Stimulated activated memory B cell treated with anti-CD40 and anti-IgM and Interleukin-4, amounts not matched to agents 10 μg/mL and 1 μg/mL and 100 μg/mL, for 72 hours (primary cell): ENCODE measurements at places on chromosomes 16 and 17.

DNA sequence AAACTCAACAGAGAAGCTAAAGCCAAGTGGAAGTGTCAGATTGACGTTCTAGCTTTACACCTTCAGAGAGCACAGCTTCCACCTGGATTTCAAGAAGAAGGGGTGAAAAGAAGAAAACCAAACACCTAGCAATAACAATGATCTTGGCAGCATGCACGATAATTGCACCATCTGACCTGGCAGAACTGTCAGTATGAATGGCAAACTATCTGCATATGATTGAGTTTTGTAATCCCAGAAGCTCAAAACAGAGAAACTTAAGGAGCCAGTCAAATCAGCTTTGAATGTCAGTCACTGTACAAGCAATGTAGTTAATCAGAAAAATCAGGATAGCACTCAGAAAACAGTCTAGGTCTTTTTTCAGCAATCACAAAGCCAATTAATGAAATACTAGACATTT lies 427.1 kb downstream of the ZFHX3 start:
- H3K4me1 ChIP-seq: no peaks in the 10 kb centered on the region
- no peaks in the 10 kb centered on the region for H3K27me3 ChIP-seq
- H3K27ac ChIP-seq: no peak overlapping the region
- no peak overlapping the region for H3K4me3 ChIP-seq
- ATAC-seq: no peak
- H3K36me3 ChIP-seq: peaks cover 6% of the 10 kb centered on the region

- peaks cover 94% of the 10 kb centered on the region for H3K27me3 ChIP-seq
- ATAC-seq: no peak
- H3K36me3 ChIP-seq: no peaks in the 10 kb centered on the region
- H3K4me3 ChIP-seq: no peak overlapping the region
- H3K4me1 ChIP-seq: peaks cover 29% of the 10 kb centered on the region
These were observed 39.7 kb downstream of the SRCIN1 start for GRCh38 chr17:38565853-38566665.

- no peaks in the 10 kb centered on the region for H3K36me3 ChIP-seq
- H3K27ac ChIP-seq: no peak overlapping the region
- H3K4me1 ChIP-seq: peaks cover 14% of the 10 kb centered on the region
- peaks cover 18% of the 10 kb centered on the region for H3K27me3 ChIP-seq
- no peak for ATAC-seq
These were observed 46.7 kb downstream of the SCNN1B start for GRCh38 chr16:23348579-23349469.

- H3K27me3 ChIP-seq: peaks cover 84% of the 10 kb centered on the region
- H3K4me1 ChIP-seq: peaks cover 18% of the 10 kb centered on the region
- H3K36me3 ChIP-seq: no peaks in the 10 kb centered on the region
- H3K27ac ChIP-seq: no peak overlapping the region
- no peak overlapping the region for H3K4me3 ChIP-seq
- ATAC-seq: peak; percentile 29
These were observed 4.0 kb downstream of the C1QTNF1 start for GRCh38 chr17:79027925-79028491.

GRCh38 chr16:19696328-19696727 lies 21.7 kb downstream of the KNOP1 start:
- peaks cover 70% of the 10 kb centered on the region for H3K36me3 ChIP-seq
- no peak overlapping the region for H3K27ac ChIP-seq
- H3K4me1 ChIP-seq: peaks cover 9% of the 10 kb centered on the region
- ATAC-seq: no peak
- H3K4me3 ChIP-seq: no peak overlapping the region

- peak overlapping the region; percentile 75 for H3K27ac ChIP-seq
- peaks cover 47% of the 10 kb centered on the region for H3K4me1 ChIP-seq
- peak overlapping the region; percentile 94 for H3K4me3 ChIP-seq
- no peaks in the 10 kb centered on the region for H3K27me3 ChIP-seq
- peaks cover 13% of the 10 kb centered on the region for H3K36me3 ChIP-seq
These were observed 596 bp downstream of the MSL1 start for GRCh38 chr17:40122136-40122998.

DNA sequence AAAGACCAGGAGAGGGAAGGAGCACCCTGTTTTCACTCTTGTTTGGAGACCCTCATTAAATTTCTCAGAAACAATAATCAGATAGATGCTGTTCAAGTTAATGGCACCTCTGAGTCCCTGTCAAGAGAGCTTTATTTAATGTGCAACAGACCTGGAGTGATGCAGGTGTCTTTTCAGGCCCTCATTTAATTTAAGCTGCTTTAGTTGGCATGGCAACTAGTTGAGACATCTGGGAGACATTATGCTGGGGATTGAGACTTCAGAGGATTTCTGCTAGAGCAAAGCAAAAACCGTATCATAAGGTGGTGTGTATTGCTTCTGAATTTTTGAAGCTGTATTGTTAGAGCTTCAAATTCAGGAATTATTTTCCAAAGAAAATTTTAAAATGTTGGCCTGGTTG lies 108.5 kb downstream of the NLK start:
- H3K27me3 ChIP-seq: no peaks in the 10 kb centered on the region
- no peak overlapping the region for H3K4me3 ChIP-seq
- ATAC-seq: no peak
- H3K4me1 ChIP-seq: no peaks in the 10 kb centered on the region
- H3K27ac ChIP-seq: no peak overlapping the region

GRCh38 chr17:83100853-83101391 lies 21.5 kb downstream of the METRNL start:
- peak; percentile 78 for ATAC-seq
- H3K4me1 ChIP-seq: peaks cover 44% of the 10 kb centered on the region
- peak overlapping the region; percentile 64 for H3K27ac ChIP-seq
- H3K4me3 ChIP-seq: peak overlapping the region; percentile 35

DNA sequence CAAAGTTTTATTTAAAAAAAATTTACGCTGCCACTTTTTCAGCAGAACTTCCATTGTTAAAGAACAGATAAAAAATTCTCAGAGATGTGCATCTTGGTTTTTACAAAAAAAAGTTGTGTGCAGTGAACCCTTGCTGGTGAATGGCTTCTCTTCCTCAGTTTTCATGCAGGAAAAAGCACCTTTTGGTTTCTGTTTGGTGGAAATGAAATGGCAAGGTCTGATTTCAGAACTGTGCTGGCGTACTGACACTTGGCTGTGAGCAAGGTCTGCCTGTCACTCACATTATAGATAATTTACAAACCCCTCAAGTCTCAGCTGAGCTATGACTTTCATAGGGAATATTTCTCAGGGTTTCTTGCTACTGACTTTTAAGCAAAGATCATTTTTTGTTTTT lies 5.7 kb upstream of the SALL1 start:
- no peak for ATAC-seq
- no peak overlapping the region for H3K27ac ChIP-seq
- H3K4me1 ChIP-seq: no peaks in the 10 kb centered on the region
- H3K4me3 ChIP-seq: no peak overlapping the region
- peaks cover 10% of the 10 kb centered on the region for H3K36me3 ChIP-seq
- H3K27me3 ChIP-seq: peaks cover 62% of the 10 kb centered on the region

GRCh38 chr17:962670-963069 lies 16.9 kb downstream of the NXN start:
- no peak overlapping the region for H3K4me3 ChIP-seq
- no peaks in the 10 kb centered on the region for H3K4me1 ChIP-seq
- no peaks in the 10 kb centered on the region for H3K36me3 ChIP-seq
- H3K27ac ChIP-seq: no peak overlapping the region

GRCh38 chr17:11511696-11512095 lies 86.6 kb upstream of the DNAH9 start:
- H3K27me3 ChIP-seq: no peaks in the 10 kb centered on the region
- H3K36me3 ChIP-seq: no peaks in the 10 kb centered on the region
- H3K4me3 ChIP-seq: no peak overlapping the region

- H3K4me3 ChIP-seq: no peak overlapping the region
- no peak overlapping the region for H3K27ac ChIP-seq
- H3K36me3 ChIP-seq: no peaks in the 10 kb centered on the region
- no peaks in the 10 kb centered on the region for H3K27me3 ChIP-seq
These were observed 296.7 kb upstream of the IRX5 start for GRCh38 chr16:54633943-54634362.

- ATAC-seq: no peak
- H3K4me3 ChIP-seq: no peak overlapping the region
- H3K27me3 ChIP-seq: no peaks in the 10 kb centered on the region
- H3K4me1 ChIP-seq: peaks cover 18% of the 10 kb centered on the region
- no peaks in the 10 kb centered on the region for H3K36me3 ChIP-seq
These were observed 38.7 kb upstream of the FOXJ1 start for GRCh38 chr17:76179496-76180467.

DNA sequence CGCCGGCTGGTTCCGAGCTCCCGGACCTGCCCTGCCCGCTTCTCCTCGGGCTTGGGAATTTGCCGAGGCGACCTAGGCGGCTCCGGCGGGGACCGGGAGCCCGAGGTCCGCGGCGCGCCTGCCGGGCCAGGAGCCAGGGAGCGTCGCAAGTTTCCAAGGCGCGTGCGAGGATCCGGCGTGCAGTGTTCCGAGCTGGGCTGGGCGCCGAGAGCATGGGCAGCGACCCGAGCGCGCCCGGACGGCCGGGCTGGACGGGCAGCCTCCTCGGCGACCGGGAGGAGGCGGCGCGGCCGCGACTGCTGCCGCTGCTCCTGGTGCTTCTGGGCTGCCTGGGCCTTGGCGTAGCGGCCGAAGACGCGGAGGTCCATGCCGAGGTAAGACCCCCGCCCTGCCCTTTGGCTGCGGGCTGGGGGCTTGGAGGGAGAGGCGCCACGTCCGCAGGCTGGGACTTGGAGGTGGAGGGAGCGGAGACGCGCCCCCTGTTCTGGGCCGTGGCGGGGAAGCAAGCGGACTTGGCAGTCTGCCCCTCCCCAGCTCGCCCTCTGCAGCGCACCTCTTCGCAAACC lies 668 bp downstream of the MMP15 start:
- H3K4me1 ChIP-seq: peaks cover 9% of the 10 kb centered on the region
- H3K27ac ChIP-seq: no peak overlapping the region
- H3K36me3 ChIP-seq: no peaks in the 10 kb centered on the region
- H3K27me3 ChIP-seq: peaks cover 29% of the 10 kb centered on the region
- peak overlapping the region; percentile 45 for H3K4me3 ChIP-seq

GRCh38 chr17:64028874-64029464 lies 8.5 kb upstream of the ICAM2 start:
- peak; percentile 71 for ATAC-seq
- no peak overlapping the region for H3K4me3 ChIP-seq
- H3K4me1 ChIP-seq: peaks cover 11% of the 10 kb centered on the region
- H3K36me3 ChIP-seq: no peaks in the 10 kb centered on the region
- H3K27ac ChIP-seq: no peak overlapping the region

DNA sequence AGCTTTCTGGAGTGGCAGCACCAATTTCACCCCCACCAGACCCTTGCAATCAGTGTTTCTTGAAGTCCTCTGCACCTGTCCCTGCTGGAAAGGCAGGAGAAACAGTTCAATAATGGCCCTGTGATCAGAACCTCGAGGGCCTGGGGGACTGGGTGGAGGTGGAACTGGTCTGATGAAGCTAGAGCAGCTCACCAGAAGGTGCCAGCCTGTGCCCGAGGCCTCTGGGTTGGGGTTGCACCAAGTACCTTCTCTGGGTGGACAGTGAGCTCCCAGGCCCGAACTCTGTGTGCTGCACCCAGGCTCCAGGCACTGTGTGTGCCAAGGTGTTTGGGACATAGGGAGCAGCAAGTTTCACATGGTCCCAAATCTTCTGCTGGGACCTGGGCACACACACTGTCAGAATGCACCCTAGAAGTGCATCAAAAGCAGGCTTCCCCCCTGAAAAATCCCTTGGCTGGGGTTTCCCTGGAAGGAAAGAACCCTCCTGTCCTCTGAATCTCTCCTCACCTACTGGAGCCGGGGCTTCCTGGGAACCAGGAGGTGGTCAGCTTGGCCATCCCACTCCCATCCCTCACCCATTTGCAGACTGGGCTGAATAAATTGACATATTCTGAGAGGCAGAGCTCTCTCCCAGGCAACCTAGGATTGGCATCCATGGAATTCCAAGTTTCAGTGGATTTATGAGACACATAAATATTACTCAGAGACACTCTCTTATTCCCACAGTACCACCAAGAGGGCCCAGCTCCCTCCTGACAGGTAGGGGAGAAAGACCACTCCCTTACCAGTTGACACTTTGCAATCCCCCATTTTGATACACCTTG lies 17.4 kb downstream of the CD300LG start:
- H3K27me3 ChIP-seq: peaks cover 59% of the 10 kb centered on the region
- no peak overlapping the region for H3K27ac ChIP-seq
- no peaks in the 10 kb centered on the region for H3K36me3 ChIP-seq
- no peak for ATAC-seq
- no peak overlapping the region for H3K4me3 ChIP-seq

DNA sequence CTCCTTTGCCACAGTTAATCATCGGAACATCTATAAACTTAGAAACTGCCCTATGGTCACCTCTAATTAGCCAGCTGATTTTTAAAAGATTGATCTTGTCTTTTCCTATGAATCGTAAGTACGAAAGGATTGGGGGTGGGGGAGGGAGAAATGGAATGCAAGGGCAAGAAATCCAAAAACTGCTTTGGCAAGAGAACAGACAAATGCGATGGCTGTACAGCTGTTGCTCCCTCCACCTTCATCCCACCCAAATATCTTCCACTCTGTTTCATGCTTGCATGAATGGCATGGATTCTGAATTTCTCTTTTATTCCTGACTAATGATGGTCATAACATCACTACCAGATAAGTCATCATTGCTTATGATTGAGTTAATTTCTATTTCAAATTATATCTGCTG lies 165.7 kb downstream of the STX8 start:
- H3K4me1 ChIP-seq: peaks cover under 1% of the 10 kb centered on the region
- no peaks in the 10 kb centered on the region for H3K27me3 ChIP-seq
- no peak for ATAC-seq
- peaks cover 15% of the 10 kb centered on the region for H3K36me3 ChIP-seq
- no peak overlapping the region for H3K4me3 ChIP-seq

GRCh38 chr16:58269526-58269925 lies 25.3 kb downstream of the PRSS54 start:
- H3K4me3 ChIP-seq: no peak overlapping the region
- H3K27ac ChIP-seq: no peak overlapping the region
- peaks cover 11% of the 10 kb centered on the region for H3K4me1 ChIP-seq

DNA sequence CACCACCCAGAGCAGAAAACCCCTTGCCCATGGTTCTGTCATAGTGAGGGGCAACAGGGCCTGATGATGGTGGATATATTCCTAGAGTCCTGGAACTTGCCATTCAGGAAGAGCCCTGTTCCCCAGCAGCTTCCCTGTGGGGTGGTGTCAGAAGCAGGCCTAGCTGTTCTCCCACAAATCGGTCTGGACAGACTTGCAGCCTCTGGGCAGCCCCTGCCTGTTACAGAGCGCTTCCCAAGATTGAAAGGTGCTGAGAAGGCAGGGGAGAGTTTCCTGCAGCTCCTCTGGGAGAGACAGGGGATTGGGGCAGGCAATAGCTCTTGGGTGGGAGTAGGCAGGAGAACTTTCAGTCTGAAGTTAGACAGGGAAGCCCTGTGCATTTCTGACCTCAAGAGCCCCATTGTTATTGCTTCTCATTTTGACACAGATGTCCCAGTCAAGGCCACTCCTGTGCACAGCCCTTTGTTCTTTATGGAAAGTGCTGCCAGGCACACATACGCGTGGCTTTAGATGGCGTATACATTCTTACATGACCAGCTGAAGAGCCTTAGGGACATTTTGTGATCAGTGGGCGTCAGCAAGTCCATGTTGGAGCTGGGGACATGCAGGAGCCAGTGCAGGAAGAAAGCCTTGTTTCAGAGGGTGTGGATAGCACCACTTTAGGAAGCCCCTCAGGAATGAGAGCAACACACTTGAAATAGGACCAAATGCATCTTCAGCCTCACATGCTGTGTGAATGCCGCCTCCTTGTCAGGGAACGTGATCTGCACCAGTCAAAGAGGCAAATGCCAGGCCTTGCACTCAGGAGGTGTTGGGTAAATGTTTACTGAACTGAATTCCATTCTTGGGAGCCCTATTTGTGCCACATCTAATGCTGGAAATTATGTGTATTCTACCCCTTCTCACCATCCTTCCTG lies 67.5 kb downstream of the GNAO1 start:
- ATAC-seq: no peak
- H3K4me3 ChIP-seq: no peak overlapping the region
- peaks cover 23% of the 10 kb centered on the region for H3K27me3 ChIP-seq
- H3K4me1 ChIP-seq: peaks cover 15% of the 10 kb centered on the region
- H3K36me3 ChIP-seq: no peaks in the 10 kb centered on the region
